IPS DF 19.7 (cell line): ENCODE measurements at places on chromosomes 1 and 21.

- DNase-seq: no peak
Observed at GRCh38 chr21:32055305-32055704, 182.5 kb downstream of the HUNK start.

DNA sequence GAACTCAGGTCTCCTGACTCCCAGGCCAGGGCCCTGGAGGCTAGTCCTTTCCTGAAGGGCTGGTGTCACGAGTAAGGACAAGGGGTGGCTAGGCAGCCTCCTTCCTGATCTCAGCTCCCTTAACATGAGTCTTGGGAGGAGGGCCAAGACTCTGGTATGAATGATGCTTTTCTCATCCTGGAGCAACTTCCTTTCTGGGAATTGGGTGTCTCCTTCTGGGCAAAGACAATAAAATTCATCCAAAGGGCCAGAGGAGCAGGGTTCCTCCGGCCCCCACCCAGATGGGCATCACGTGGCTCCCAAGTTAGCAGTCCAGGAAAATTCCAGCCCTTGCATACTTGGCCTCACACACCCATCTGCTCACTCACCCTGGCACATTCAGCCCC lies at the start of gene FAM167B:
Gene FAM167B (plus strand): TSS at position 335 of the 386 bp plus-strand sequence. CDS start 200 bp downstream, outside the sequence.
- no peak for DNase-seq

DNA sequence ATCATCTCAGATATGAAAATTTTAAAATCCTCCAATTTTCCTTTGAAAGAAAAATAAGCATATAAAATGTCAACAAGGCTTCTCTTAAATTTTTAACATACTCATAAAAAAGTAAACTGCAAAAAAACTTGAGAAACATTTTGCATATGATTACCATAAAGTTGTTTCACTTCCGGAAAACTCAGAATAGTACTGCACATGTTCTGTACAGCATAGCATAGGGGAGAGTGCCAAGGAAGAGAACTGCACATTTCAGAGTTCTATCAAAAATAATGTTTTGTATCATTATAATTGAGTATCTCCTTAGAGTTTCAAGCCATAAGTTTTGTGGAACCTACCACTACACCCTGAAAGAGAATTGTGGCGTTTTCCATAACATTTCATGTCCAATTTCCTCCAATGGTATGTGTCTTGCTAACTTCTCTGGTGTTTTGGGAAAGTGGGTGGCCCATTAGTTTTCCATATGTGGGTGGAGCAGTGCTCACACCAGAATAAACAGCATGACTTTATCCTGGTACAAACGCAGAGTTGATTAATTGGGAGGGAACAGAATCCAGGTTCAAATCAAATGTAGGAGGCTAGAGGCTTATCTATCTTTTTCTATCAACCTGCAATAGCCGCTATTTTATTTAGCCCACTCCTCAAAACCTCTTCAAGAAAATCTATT lies 430.9 kb downstream of the LMO4 start:
- no peak for DNase-seq

DNA sequence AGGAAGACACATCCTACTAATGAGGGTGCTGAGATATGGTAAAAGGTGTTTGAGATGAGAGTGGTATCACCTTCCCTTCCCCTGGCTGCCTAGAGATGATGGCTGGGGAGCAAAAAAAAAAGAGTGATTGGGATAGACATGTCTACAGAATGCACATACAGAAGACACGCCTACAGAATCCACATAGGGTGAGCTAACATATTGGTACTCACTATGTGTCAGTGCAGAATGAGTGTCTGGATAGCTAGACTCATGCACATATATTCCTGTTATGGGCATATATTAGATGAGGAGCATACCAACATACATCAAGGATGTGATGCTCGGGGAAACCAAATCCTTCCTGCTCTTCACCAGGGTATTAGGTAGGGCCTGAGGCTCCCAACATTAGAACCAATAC lies 16.2 kb downstream of the CD34 start:
- no peak for DNase-seq

DNA sequence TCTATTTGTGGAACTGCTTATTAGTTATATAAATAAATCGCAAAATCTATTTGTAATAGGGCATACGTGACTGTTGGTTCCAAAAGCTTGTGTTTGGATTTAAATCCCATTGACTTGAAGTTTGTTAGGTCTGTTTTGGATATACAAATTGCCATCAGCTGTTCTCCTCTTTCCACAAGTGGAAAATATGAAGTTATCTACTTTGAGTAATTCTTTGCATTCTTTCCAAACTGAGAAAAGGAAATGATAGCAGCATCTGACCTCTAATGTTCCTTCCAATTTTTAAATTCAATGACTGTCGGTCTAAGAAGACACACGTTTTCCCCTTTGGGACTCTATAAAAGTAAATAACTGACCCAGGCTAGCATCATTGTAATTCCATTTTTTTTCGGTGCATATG lies 165.7 kb upstream of the SGIP1 start:
- DNase-seq: no peak

GRCh38 chr1:51709951-51710350 lies 93.1 kb downstream of the OSBPL9 start:
- DNase-seq: no peak

- no peak for DNase-seq
Observed at GRCh38 chr1:88801575-88802208, 89.7 kb downstream of the GTF2B start.

DNA sequence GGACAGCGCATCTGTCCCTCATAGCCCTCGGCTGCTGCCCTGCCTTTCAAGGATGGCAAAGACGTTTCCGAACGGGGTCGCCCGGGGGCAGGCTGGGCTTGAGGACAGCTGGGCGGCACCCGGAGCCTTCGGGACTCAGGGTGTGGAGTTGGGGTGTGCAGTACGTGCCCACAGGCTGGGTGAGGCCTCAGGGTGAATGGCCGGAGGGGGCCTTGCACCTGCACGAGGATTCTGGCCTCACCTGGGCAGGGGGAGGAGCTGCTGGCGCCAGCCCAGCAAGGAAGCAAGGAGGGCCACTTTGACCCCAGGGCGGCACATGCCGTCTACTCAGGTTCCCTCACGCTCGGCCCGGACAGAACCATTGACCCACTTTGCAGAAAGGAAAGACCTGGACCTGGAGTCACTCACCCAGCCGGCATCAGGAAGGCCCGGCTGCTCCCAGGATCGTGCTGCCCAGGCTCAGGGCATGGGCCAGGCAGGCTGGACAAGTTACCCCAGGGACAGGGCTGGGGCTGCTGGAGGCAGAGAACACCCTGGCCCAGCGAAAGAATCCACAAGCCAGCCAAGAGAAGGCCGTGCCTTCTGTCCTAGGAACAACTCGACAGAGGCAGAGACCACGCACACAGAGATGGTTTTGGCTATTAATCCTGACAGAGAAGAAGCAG lies 65.1 kb upstream of the TTC34 start:
- no peak for DNase-seq
